GM10248 (cell line): ENCODE measurements at places on chromosomes 12 and 14.

GRCh38 chr12:29738365-29738764 lies 45.4 kb downstream of the TMTC1 start:
- DNase-seq: no peak

DNA sequence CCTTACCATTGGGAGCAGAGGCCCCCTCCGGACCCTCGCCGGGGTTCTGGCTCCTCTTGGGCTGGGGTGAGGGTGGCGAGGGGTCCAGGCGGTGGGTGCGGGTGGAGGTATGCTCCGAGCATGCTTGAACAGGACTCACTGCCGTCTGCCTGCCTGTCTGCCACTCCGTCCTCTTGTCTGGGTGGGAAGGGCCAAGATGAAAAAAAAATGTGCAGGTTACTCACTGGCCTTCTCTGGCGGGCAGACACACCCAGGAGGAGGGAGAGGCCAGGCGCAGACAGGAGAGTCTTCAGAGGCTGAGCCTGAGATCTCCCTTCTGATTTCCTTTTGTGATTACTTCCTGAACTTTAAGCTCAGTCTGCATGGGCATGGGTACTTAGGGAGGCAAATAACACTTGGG lies 76.1 kb downstream of the STON2 start:
- no peak for DNase-seq

- no peak for DNase-seq
These were observed 18.0 kb downstream of the FOXN4 start for GRCh38 chr12:109291117-109291516.

GRCh38 chr12:132514216-132514820 lies 24.4 kb downstream of the FBRSL1 start:
- DNase-seq: no peak

DNA sequence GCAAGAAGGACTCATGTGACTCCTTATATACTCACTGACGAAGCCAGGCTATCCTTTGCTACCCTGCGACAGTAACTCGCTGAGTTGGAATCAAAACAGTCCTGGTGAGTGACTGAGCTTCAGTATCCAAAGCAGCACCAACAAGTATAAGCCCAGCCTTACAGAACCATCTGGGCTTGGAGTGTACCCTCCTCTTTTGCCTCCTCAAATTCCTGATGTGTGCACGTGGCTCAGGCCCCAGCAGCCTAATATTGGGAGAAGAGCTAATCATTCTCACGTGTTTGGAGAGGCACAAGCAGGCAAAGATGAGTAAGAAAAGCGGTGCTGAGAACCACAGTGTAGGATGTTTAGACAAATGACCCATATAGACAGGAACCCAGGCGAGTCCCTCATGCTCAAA lies 34.4 kb downstream of the PPTC7 start:
- DNase-seq: no peak

DNA sequence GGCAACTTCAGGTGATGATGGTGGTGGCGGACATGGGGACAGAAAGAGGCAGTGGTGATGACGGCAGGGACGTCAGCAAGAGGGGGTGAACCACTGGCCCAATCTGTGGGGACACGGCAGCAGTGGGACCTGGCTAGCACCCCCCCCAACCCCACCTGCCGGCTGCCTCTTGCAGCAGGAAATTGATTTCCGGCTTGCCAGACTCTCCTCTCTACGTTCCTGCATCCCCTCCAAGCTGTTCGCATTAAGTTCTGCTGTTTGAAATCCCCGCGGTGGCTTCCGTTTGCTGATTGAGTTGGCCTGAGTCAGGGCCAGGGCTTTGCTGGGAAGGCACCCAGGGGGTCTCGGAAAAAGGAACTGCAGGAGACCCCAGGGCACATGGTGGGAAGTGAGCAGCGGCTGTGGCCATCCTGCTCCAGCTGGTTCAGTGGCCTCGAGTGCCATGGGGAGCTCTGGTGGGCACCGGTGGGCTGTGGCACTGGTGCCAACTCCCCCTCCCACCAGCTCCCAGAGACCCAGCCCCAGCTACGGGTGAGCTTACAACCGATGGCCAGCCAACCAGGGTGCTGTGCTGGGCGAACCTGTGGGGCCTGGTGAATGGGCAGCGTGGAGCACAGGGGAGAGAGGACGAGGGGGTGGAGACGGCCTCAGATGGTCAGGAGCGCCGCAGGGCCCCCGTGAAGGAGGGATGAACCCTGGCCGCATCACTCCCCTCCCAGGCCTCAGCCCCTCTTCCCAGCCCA lies 14.6 kb upstream of the NUDT14 start:
- no peak for DNase-seq

- no peak for DNase-seq
These were observed 185.1 kb upstream of the CDKN3 start for GRCh38 chr14:54211551-54212308.

- no peak for DNase-seq
These were observed 941.9 kb downstream of the NRXN3 start for GRCh38 chr14:79111987-79112501.
